ENCODE measurements at places on chromosomes 3 and 15.

GRCh38 chr3:44529927-44530326 lies 25.1 kb upstream of the ZKSCAN7 start:
- no peak for DNase-seq

DNA sequence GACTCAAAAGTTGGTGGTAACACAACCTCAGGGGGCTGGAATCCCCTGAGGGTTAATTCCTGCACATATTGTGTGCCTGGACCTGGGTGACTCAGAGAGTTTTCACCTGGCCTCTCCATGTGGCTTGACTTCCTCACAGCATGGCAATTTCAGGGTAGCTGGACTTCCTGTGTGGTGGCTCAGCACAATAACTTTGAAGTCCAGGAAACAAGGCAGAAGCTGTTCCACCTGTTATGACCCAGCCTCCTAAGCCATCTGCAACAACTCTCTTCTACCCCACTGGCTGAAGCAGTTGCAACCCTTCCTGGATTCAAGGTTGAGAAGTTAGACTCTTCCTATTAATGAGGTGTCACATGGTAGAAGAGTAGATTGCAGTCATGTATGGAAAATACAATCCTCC lies 58.4 kb downstream of the EDEM1 start:
- DNase-seq, result no peak

DNA sequence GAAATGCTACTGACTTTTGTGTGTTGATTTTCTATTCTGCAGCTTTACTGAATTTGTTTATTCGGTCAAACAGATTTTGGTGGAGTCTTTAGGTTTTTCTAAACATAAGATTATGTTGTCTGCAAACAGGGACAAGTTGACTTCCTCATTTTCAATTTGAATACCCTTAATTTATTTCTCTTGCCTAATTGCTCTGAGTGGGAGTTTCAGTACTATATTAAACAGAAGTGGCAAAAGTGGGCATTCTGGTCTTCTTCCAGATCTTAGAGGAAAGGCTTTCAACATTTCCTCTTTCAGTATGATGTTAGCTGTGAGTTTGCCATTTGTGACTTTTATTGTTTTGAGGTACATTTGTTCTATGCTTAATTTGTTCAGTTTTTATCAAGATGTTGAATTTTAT lies 268.5 kb downstream of the WNT5A start:
- no peak for DNase-seq

DNA sequence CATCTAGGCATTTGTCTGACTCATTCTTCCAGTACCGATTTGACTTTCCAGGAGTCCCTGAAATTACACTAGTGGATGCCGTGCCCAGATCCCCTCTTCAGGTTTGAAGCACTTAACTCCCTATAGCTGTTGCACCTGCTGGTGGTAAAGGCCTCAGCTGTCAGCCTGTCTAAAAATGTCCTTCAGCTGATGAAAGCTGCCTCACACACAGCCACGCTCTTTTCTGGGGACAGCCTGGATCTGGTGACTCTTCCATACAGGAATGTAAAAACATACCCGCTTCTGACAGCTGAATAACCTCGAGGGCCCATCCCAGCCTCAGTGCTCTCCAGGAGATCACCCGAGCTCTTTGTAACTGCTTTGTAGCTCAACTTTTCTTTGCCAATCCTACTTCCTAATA lies 534.1 kb upstream of the GRM7 start:
- no peak for DNase-seq

- DNase-seq, result no peak
Measured at GRCh38 chr3:195071916-195072820, 198.8 kb downstream of the XXYLT1 start.

GRCh38 chr15:83098079-83098478 lies 9.4 kb upstream of the TM6SF1 start:
- DNase-seq, result no peak

DNA sequence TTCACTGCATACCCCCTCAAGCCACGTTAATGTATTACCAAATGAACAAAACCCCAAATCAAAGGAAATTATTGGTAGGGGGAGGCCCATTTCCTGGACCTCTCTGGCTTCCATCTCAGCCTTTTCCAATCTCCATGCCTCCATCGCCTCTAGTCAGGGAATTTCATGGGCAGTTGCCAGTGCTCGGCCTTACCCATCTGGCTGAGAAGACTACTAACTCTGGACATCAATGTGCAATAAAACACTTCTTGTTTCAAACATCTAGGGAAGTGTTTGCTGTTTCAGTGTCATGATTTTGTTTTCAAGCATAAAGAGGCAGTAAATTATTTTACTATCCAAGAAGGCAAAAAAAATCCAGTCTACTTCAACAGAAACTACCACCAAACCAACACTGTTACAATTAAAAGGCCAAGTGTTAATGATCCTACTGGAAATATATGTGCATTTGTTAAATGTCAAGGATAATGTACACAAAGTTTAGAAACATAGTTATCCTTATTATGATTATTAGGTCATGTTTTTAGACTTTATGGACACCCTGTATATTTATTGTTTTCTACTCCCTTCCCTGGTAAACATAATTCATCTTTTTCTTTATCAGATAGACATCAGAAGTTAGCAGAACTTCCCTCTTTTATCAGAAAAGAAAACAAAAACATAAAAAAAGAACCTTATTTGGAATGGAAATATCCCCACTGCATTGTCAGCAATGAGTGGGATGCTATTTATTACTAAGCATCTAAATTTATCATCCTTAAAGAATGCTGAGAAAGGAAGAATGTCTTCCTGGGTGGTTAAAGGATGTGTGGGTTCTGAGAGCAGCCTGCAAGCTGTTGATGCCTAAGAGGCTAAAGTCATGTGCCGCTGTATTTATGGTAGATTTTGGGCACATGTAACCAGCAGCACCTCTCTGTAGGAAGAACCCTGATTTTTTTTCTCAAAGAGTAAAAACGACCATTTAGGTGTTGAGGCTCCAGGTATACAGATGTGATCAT lies 15.2 kb downstream of the LDHAL6B start:
- no peak for DNase-seq

GRCh38 chr15:100038736-100039135 lies 303.0 kb downstream of the ADAMTS17 start:
- DNase-seq, result no peak

- DNase-seq, result no peak
Measured at GRCh38 chr15:23447107-23447500, at the start of gene GOLGA6L2. GOLGA6L2 (minus strand) TSS chr15:23447243; CDS start chr15:23447181, 62 bp downstream.

DNA sequence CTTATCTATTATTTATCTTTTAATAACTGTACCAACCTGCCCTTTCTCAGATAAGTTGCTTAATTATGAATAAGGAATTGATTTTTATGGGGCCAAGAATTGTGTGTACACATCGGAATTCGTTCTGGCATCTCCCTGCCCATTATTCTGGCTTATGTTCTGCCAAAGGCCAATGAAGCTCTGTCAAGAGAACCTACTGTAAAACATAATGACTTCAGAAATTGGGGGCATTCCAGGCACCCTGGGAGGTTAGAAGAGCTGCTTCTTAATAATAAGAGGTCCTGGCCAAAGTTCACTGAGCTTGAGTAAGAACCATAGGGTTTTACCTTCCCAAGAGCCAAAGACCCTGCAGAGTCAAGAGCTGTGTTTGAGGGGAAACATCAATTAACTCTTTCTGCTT lies 261.7 kb downstream of the SLC9A9 start:
- DNase-seq, result no peak

DNA sequence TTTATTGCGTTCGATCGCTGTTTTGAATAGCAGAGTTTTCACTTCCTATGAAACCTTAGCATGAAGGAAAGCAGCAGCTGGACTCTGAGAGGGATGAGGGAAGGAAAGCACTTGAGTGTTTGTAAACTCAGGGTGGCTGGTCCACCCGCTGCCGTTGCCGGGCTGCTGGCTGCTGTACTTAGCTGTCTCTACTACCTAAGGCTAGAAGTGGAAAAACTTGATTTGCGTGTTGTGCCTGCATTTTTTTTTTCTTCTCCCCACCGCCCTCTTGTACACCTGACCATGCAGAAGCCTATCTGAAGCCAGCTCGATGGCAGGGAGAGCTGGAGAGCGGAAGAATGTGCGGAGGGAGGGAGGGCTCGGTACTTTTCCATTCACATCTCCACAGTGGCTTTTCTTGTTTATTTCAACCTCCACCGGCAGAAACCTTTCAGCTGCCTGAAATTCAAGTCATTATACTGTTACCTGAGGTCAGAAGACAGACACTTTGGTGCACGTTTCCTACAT lies 4.8 kb upstream of the BCL6 start:
- DNase-seq, result no peak

DNA sequence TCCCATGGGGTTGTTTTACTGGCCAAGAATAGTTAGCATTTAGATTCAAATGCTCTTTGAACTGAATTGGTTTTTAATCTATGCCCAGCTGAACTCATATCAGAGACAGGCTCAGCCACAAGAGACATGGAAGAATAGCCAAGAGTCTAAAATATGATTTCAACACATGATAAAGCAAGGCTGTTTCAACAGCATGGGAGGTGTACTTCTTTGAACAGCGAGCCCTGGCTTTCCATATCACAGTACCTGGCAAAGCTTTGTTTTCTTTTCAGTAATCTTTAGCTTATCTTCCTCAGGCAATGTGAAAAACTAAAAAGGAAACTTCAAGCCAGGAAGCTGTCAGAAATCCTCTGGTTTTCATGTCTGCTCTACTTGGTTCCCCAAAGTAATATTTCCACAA lies 413.6 kb upstream of the ADAMTS9 start:
- DNase-seq, result no peak

GRCh38 chr15:22786868-22787698 lies 639 bp downstream of the NIPA1 start:
- DNase-seq, result no peak

DNA sequence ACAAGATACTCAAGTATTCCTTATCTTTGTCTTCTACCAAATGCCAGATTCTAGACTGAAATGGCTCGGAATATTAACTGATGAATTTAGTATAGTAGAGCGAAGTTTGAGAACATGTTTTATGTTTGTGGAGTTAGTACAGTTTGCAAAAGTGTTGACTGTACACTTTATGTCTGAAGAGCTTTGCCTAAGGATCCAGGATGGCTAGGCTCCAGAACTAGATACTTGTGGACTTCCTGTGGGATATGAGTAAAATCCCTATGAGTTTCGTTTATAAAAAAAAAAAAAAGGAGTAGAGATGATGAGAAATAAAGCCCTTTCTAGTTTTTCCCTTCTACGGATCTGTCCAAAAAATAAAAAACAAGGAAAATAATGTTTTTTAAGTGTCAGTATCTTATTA lies 96.7 kb downstream of the TP63 start:
- no peak for DNase-seq

GRCh38 chr3:153463895-153464294 lies 301.9 kb downstream of the RAP2B start:
- no peak for DNase-seq

- DNase-seq, result no peak
Measured at GRCh38 chr15:85470563-85471271, 90.3 kb downstream of the AKAP13 start.

- DNase-seq, result no peak
Measured at GRCh38 chr3:153313302-153313965, 151.4 kb downstream of the RAP2B start.

- DNase-seq, result no peak
Measured at GRCh38 chr3:193140381-193140780, 100.6 kb upstream of the PLAAT1 start.

GRCh38 chr3:6504347-6504746 lies 356.6 kb upstream of the GRM7 start:
- DNase-seq, result no peak

- no peak for DNase-seq
Measured at GRCh38 chr3:171833789-171834460, 9.2 kb upstream of the TMEM212 start.

- DNase-seq, result no peak
Measured at GRCh38 chr3:48084929-48085328, 68.7 kb upstream of the MAP4 start.

DNA sequence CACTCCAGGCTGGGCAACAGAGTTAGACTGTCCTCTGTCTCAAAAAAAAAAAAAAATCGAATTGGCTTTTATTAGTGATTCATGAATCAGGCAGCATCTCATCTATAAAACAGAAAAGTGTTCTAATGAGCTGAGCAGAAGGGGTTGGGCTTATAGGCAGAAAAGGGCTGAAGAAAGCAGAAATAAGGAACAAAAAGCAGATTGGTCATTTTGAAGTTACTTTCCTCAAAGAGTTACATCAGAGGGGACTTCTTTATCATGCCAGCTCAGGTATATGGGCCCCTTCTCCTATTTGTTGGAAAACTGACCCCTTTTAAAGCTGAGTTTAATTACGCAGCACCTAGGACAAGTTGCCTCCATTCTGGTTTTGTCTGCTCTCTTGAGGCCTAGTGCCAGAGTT lies 722 bp upstream of the POGLUT1 start:
- no peak for DNase-seq

GRCh38 chr3:100709842-100710260 lies 557 bp downstream of the TFG start:
- DNase-seq, result peak; percentile 61

- DNase-seq, result no peak
Measured at GRCh38 chr3:175392653-175393052, 533.5 kb downstream of the NAALADL2 start.

GRCh38 chr15:65659502-65660052 lies 37.8 kb downstream of the SLC24A1 start:
- no peak for DNase-seq

DNA sequence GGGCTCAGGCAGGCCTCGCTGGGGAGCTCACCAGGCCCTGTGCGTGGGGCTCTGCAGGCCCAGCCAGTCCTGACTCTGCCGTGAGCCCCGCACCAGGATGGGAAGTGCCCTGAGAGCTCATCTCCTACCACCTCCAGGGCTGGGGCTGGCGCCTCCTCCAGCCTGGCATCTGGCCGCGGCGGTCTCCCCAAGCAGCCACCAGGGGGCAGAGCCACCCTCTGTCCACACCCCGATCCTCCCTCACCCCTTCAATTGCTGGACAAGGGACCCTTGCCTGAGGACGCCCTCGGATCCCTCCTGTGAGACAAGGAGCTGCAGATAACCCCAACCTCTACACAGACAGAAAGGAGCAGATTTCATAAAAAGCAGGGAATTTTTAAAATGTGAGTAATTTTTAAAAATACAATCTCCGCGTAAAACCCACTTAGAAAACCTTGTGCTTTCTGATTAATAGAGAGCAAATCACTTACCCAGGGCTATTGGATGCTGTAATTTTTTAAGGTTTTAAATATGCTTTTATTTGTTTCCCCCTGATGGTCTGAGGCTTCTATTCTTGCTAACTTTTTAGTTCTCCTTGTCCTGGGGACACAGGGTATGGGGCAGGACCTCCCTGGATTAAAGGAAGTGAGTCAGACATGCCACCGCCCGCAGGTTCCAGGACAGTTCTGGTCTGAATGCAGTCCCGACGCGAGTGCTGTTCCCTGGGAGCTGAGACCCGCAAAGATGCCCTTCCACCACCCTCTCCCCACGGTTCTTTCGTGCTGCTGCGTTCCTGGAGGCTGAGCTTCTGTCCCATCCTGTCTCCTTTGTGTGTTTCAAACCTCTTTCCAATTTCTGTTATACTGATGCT lies 52.3 kb upstream of the CHRNA7 start:
- DNase-seq, result peak; percentile 28

DNA sequence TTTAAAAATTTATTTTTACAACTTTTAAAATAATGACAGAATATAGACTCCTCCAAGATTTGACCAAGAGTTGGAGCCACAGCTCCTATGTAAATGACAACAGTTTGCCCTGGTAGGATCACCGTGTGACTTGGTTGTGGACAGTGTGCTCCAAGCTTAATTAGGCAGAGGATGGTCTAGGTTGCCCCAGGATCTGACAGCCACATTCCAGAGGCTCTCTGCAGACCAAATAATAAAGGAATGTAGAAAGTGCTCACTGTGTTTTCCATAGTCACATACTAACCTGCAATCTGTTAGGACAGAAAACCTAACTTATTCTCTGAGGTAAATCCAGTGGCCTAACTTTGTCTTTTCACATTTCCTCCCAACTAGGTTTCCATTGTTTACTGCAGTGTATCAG lies 59.0 kb downstream of the GPD1L start:
- no peak for DNase-seq
